ENCODE measurements at places on chromosomes 5 and 9.

GRCh38 chr5:147893820-147894219 is 12.5 kb downstream of the C5orf46 start:
- DNase-seq: no peak

GRCh38 chr5:58517198-58517597 is 26.0 kb downstream of the GAPT start:
- DNase-seq: no peak

- no peak for DNase-seq
Observed at GRCh38 chr5:6371079-6371810, 7.1 kb downstream of the MED10 start.

- DNase-seq: no peak
Observed at GRCh38 chr9:87447547-87448432, 49.9 kb upstream of the DAPK1 start.

- no peak for DNase-seq
Observed at GRCh38 chr5:147509710-147510651, at the start of gene DPYSL3. Gene DPYSL3, minus strand, starts transcription at chr5:147510068. Its CDS starts 210 bp downstream, at chr5:147509858.

- no peak for DNase-seq
Observed at GRCh38 chr9:5402217-5402616, 35.5 kb downstream of the PLGRKT start.

DNA sequence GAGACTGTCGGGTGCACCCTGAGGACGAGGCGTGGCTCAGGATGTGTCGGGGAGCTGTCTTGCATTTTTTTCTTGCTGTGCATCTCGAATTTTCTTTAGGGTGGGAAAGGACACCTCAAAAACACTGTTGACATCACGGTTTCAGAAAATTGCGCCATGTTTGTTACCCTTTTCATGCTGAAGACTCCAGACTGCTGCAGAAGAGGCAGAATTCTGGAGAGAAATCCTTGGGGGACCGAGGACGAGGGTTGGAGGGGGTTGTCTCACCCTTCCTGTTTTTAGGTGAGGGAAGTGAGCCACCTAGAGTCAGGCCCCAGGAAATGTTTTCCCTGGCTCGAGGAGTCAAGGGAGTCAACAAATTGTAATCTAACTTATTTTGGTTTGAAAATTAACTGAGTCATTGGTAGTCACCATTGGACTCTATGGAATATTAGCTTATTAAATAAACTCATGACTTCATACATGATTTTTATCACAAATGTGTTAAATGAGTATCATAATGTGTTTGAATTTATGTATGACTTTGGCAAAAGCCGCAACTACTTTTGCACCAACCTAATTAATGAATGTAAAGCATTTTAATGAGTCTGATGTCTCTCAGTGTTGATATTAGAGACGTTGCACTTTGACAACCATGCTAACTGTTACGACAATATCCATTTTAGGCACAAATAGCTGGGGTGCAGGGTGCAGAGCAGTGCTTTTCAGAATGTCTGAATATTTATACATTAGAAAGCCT is 724 bp upstream of the LYSMD3 start:
- no peak for DNase-seq

GRCh38 chr9:8558176-8558575 is 758.6 kb upstream of the DMAC1 start:
- DNase-seq: no peak

GRCh38 chr5:102809033-102809432 is 53.9 kb downstream of the PAM start:
- no peak for DNase-seq

DNA sequence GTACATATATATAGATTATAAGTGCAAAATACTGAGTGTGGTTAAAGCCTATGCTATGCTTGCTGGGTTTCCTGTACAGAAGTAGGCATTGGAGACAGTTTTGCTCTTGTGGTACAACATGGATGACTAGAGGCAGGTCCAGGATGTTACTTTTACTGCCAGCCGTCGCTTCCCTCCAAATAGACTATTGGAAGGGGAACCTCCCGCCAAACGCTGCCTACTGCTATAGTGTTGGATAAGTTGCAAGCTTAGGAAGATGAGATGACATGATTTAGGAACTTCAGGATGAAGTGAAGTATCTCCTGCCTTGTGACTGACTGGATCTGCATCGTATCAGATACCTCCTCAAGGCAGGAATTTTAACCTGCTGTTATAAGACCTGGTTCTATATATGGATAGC is 30.9 kb downstream of the JAK2 start:
- no peak for DNase-seq

DNA sequence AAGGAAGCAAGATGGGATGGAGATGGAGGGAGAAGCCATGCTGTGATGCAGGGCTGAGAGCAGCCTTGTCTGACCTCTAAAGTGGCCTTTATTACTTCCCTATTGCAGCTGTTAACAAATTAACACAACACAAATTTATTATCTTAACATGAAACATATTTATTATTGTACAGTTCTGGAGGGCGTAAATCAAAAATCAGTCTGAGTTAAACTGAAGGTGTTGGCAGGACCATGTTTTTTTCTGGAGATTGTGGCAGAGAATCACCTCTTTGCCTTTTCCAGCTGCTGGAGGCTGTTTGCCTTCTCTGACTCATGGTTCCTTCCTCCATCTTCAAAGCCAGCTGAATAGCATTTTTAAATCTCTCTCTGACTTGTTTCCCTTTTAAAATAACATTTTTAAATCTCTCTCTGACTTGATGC is 7.2 kb upstream of the MCC start:
- no peak for DNase-seq

DNA sequence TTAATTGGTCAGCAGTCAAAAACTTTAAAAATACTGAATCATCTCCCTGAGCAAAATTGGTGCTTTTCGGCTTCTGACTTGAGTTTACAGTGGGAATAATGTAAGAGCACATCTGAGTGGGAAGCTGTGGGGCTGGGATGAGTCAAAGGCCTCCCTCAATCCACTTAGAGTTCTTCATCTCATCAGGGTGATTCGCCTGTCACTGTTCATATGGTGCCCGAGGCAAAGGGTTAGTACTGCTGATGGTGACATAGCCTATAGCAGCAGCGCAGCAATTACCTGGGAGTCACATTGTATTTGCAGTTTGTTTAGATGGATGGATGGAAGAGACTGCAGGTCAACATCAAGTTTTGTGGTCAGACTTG is 113.8 kb upstream of the ZNF608 start:
- no peak for DNase-seq

- DNase-seq: no peak
Observed at GRCh38 chr5:163660486-163660885, 155.1 kb downstream of the MAT2B start.

- DNase-seq: no peak
Observed at GRCh38 chr9:34197756-34198711, 19.2 kb downstream of the UBAP1 start.

GRCh38 chr9:98584059-98584458 is 124.7 kb downstream of the GABBR2 start:
- DNase-seq: no peak

- no peak for DNase-seq
Observed at GRCh38 chr9:14992081-14992480, 81.9 kb upstream of the FREM1 start.

DNA sequence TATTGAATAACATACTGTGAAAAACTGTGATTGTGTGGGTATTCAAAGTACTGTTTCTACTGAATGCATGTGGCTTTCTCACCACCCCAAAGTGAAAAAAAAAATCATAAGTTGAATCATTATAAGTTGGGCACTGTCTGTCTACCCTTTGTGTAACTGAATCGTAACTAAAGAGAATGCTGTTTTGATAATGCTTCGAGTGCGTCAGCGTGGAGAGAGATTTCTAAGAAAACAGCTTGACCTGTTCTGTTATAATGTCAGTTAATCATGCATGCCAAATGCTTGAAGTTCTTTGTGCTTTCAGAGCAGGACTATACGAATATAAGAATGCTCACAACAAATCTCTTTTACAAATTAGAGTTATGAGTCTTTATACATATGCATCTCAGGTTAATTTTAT is 148.8 kb upstream of the SGCD start:
- no peak for DNase-seq

GRCh38 chr5:179292681-179293635 is 52.3 kb downstream of the ADAMTS2 start:
- no peak for DNase-seq

DNA sequence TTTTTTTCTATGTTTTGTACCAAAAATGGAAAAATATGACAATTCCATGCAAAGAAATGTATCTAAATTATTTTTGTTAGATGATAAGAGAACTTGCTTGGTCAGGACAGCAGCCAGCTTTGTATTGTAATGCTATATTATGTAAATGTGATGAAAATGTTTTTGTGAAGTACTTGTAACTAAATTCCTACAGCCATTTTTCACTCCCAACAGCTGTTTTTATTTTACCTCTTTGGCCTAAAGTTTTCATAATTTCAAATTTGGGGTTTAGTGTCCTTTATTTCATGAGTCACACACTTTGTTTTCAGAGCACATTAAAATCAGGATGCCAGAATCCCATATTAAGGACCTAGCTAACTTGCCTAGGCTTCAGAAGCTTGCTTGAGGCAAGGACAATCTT is 64.1 kb downstream of the WDR41 start:
- no peak for DNase-seq

DNA sequence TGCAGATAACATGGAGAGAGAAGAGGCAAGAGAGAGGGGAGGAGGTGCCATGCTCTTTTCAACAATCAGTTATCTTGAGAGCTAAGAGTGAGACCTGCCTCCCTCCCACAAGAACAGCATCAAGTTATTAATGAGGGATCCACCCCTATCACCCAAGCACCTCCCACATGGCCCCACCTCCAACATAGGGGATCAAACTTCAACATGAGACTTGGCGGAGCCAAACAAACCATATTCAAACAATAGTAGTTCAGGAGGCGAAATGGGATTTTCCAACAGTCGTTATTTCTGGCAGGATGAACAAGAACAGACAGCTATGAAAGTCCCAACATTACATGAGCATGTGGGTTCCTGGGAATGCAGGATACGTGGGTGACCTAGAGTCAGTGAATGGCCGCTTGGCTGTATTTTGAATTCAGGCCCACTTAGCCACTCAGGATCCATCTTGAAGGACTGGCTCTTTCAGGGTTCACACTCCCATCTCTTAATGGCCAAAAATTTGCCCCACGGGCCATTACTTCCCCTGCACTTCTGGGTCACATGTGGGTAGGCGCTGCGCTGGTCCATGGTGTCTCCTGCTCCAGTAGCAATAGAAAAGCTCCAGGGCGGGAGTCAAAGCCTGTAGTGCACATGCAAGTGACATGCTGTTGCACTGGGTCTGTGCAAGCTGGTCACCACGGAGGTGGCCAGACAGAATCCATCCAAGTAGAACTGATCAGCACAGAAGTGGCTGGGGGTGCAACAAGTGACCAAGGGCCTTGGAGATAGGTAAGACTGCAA is 7.1 kb upstream of the FAF2 start:
- no peak for DNase-seq

- DNase-seq: no peak
Observed at GRCh38 chr9:101038488-101038887, 10.0 kb downstream of the PLPPR1 start.

DNA sequence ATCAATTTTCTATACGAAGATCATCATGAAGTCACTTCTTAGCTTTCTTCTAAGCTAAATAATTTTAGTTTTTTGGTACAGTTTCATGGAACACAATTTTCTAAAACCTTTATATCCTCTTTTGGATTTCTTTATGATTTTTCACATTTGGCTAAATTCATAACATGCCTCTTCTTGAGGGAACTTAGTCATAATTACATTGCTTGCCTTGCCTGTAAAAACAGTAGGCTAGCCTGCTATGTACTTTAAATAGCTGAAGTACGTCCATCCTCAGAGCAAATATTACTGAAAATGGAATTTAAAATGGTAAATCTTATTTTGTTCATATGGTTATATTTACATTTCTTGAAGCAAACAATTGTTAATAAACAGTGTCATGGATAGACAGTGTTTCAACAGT is 225.0 kb downstream of the VPS13A start:
- no peak for DNase-seq

- no peak for DNase-seq
Observed at GRCh38 chr5:61215996-61216395, 53.7 kb upstream of the SMIM15 start.

DNA sequence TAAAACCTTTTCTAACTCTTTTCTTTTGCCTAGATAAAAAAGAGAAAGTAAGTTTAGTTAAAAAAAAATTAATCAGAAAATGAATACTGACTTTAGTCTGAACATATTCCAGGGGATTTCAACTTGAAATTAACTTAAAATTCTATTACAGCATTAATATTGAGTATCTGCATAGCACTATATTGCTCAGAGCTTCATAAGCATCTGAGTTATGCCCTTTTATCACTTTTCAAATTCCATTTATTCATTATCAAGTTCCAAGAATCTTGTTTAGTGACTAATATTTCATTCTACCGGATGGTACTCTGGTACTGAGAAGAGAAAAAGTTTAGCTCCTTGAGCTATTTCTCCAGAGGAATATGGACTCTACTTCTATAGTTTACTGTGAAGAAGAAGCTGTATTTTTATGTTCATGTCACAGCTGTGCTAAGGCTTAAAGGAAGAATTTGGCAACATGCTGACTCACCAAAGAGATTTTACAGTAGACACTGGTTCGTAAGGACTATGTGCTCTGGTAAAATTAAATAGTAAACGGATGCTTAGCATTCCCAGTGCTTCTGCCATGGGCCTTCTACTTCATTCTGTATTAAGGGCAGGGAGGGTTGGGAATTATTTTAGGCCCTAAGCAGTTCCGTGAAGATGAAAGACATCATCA is 285.2 kb upstream of the SEMA6A start:
- DNase-seq: no peak

GRCh38 chr9:127059030-127059429 is 63.4 kb downstream of the ANGPTL2 start:
- DNase-seq: no peak

GRCh38 chr9:116937361-116937760 is 250.3 kb downstream of the TRIM32 start:
- DNase-seq: no peak

DNA sequence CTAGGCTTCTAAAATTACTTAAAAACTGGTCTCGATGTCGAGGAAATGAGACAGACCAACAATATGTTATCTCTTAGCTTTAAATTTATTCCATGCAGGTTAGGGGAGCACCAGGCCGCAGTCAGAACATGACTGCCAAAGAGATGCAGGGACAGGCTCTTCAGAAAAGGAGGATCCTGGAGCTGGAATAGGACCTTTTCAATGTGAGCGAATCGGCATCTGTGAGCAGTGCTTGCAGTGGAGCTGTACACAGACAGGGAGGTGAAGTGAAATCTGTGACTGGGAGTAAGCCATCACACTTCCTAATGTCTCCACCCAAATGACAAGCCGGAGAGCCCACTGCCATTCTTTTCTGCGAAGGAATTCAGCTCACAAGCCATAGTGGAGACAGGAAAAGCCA is 78.2 kb downstream of the EFNA5 start:
- DNase-seq: no peak

- no peak for DNase-seq
Observed at GRCh38 chr9:94908011-94908563, 181.6 kb downstream of the AOPEP start.

- DNase-seq: no peak
Observed at GRCh38 chr5:111069839-111070238, 1.7 kb upstream of the TSLP start.

GRCh38 chr9:16031971-16032370 is 479.1 kb downstream of the CCDC171 start:
- no peak for DNase-seq

- no peak for DNase-seq
Observed at GRCh38 chr5:160419458-160420330, 813 bp upstream of the SLU7 start.

GRCh38 chr5:158354958-158355357 is 496.0 kb upstream of the CLINT1 start:
- no peak for DNase-seq

All from CD4-positive, alpha-beta T cell (primary cell).